Activated CD8-positive, alpha-beta memory T cell treated with anti-CD3 and anti-CD28 coated beads for 24 hours (primary cell): ENCODE measurements at places on chromosomes 6 and 20.

- DNase-seq: no peak
Observed at GRCh38 chr20:62522748-62523396, 47.1 kb upstream of the GATA5 start.

- DNase-seq: no peak
Observed at GRCh38 chr6:169239181-169239580, 14.5 kb downstream of the THBS2 start.

DNA sequence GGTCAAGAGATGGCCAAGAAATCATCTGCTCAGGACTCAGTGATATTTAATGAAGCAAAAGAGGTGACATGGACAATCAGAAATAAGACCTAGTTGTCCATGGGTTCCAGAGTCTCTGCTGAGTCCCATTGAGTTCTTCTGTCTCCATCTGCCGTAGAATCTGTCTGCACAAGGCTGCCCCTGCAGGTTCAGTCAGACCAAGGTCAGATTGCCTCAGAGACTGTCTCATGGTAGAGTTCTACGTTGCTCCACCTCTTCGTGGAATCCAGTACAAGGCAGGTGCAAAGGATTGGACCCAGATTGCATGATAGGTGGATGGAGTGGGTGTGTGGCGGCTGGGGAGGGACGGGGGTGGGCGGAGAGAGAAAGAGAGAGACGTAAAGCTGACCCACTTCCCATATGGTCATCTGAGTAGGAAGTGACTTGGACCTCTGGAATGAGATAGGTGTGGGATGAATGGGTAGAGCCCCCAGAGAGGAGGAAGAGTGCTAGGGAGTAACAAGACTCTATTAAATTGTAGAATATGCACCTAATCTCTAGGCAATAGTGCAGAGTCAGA lies 75.3 kb downstream of the SOBP start:
- no peak for DNase-seq

- no peak for DNase-seq
Observed at GRCh38 chr6:9025796-9026394, 590.5 kb upstream of the SLC35B3 start.

DNA sequence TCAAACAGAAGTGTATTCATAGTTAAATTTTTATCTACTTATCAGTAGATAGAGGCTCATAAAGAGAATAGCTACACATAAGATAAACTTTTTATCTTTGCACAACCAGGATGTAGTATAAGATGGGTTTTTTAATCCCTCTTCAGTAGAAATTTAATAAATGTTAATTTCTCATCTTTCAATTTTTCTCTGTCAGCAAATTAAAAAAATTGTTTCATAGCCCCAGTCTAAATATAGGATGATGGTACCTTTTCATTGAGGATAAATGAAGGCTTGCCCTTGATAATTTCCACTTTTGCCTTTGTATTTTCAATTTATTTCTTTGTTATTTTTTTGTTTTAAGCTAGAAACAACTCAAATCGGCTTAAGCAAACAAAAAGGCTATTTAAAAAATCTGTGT lies 251.2 kb upstream of the NOX3 start:
- DNase-seq: no peak

- DNase-seq: no peak
Observed at GRCh38 chr6:106056060-106056745, 29.9 kb upstream of the PRDM1 start.

DNA sequence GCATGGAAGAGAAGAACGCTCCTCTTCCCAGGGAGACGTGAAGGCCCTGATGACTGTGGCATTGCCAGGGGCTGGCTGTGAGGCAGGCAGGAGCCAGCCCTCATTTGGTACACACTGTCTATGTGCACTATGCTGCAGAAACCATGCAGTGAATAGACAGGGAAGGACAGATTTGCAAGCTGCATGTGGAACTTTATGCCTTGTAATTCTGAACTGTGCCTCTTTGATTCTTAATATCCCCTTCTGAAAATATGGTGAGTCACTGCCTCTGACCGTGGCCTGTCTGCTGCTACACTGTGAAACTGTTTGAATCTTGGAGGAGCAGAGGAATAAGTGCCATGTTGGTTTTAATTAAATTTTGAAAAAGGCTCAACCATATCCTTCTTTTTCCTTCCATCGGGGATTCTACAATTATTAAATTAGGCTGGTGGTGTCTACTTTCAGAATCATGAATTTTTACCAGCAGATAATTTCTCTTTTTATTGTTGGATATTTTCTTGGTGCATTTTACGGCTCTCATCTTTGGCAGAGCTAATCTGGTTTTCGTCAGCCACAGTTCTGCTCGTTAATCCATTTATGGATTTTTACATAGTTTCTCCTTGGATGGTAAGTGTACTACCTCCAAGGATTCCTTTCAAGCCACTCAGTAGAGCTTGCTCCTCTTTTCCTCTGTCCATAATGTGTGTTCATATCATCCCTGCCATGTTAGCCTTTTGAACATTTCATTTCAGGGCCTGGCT lies 301.0 kb upstream of the SLC35B3 start:
- DNase-seq: no peak

- DNase-seq: no peak
Observed at GRCh38 chr6:159089443-159089842, 44.7 kb upstream of the TAGAP start.

DNA sequence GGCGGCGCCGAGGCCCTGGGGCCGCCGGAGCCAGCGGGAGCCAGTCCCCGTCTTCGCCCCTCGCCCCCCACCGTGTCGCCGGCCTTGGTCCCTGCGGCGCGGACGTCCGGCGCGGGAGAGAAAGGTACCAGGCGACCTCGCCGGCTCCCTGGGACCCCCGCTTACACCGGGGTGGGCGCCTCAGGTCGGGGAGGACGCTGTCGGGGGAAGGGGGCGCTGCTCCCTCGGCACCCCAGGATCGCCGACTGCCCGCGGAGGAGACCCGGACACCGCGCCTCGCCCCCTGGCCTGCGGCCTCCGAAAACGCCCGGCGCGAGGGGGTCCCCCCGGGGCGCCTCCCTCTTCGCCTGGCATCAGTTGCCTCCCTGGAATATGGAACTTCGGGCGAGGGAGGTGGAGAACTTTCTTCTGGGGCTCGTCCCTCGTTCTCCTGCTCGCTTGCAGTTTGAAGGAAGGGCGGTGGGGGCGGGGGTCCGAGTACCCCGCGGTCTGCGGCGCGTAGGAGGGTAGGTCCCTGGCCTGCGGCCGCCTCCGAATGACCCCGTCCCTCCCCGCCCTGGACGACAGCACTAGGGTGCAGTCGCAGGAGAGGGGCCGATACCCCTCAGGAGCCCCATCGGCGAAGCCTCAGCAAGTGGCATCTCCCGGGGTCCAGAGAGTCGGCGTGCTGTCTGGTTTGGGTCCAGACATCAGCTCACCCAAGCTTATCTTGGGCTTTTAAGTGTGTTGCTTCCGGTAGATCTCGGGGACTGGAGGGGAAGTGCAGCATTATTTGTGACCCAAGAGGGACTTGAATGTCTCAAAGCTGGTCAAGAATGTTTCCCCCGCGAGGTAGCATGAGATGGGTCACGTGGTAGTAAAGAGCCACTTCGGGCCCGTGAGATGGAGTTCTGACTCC lies 549 bp downstream of the ANKRD6 start:
- DNase-seq: peak; percentile 75

- DNase-seq: no peak
Observed at GRCh38 chr20:61572789-61573188, 320.7 kb downstream of the CDH4 start.

DNA sequence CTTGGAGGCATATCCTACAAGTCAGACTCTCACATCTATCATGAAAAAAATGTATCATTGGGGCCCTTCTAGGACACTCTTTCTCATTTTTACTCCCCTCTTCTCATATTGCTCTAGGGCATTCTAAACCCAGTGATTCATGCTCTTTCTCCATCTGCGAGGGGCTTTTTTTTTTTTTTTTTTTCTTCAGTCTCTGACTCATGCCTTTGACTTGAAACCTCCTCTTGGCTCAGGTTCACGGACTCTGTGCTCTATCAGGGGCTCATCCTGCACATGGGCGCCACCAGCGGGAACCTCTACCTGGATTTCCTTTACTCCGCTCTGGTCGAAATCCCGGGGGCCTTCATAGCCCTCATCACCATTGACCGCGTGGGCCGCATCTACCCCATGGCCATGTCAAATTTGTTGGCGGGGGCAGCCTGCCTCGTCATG lies 17.8 kb downstream of the SLC22A1 start:
- no peak for DNase-seq

DNA sequence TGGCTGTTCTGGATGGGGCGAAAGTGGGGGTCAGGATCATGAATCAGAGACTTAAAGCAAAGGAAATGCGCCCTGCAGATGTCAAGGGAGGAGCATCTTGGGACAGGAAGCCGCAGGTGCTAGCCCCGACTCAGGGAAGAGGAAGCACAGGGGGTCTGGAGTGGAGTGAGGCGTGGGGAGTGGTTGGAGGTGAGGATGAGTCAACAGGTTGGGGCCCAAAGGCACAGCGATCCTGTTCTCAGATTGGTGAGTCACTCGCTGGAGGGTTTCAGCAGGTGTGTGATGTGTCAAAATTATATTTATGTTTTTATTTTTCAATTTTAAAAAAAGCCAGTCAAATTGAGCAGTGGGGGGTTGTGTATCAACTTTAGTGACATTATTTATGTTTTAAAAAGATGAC lies 19.0 kb downstream of the PACSIN1 start:
- peak; percentile 82 for DNase-seq

DNA sequence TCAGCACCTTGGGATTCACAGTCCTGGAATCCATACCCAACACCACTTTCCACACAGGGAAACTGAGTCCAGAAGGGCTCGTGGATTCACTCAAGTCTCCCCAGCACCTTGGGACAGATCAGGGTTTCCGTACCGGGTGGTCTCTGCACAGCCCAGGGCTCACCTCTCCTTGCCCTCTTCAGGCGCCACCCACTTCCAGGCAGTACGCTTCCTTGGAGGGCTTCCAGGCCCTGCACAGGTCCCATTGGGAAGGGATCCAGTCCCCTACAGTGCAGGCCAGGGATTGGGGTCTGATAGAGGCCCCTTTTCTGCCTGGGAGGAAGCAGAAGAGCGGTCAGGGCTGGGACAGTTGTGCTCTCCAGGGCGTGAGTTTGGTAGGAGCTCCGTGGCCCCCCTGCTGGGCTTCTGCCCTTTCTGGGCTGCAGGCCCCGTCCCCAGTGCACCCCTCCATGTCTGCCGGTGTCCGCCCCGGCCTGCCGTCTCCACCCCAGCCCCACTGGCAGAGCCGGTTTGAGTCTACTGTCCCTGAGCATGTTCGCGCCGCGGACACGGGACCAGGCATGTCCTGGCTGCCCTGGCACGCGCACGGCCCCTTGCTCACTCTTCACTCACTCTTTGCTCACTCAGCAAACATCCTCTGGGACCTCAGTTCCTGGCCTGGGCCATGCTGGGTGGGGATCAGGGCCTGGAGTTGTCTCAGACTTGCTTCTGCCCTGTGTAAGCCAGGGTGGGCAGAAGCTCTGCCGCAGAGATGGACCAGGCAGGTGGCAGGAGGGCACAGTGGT lies 12.6 kb downstream of the SRC start:
- no peak for DNase-seq

- DNase-seq: no peak
Observed at GRCh38 chr6:2450546-2450945, 205.1 kb upstream of the GMDS start.

DNA sequence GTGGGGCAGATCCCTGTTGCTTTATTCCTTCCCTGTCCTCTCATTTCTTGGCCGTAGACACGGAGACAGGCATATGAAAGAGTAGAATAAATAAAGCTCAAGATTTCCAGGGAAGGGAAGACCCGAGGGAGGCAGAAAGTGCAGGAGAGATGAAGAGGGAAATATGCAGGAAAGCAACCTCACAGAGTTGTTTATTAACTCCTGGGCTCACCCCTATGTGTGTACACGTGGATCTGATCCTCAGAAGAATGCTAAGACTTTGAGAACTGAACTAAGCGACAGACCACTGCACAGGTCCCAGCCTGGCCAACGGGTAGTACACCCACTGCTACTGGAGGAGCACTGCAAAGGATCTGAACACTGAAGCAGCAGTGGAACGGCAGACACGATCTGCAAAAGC lies 156.2 kb downstream of the KIF16B start:
- no peak for DNase-seq

- DNase-seq: no peak
Observed at GRCh38 chr6:142867988-142868812, 76.8 kb downstream of the HIVEP2 start.

DNA sequence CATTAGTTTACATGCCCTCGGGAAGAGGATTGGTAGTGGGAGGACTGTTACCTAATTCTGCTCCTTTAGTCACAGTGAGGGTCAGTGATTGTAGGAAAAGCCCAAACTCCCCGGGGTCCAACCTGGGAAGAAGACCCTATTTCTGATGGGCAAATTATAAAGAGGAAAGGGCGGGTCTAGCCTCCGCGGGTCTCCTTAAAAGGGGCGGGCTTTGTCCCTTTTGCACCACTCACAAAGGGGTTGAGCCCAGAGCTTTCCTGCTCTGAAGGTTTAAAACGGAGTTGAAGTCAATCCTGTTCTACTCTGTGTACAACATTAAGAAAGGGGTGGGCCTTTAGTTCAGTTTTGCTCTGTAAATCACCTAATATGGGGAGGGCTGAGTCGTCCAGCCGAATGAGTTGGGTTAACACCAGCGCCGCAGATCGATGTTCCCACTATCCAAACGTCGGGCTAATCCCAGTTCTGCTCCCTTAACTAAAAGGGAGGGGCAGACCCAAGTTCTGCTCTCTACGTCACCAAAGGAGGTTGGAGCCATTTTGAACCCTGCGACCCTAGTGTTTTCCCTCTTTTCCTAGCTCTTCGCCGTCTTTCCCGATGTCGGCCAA lies 920 bp upstream of the RNF5 start:
- DNase-seq: no peak

DNA sequence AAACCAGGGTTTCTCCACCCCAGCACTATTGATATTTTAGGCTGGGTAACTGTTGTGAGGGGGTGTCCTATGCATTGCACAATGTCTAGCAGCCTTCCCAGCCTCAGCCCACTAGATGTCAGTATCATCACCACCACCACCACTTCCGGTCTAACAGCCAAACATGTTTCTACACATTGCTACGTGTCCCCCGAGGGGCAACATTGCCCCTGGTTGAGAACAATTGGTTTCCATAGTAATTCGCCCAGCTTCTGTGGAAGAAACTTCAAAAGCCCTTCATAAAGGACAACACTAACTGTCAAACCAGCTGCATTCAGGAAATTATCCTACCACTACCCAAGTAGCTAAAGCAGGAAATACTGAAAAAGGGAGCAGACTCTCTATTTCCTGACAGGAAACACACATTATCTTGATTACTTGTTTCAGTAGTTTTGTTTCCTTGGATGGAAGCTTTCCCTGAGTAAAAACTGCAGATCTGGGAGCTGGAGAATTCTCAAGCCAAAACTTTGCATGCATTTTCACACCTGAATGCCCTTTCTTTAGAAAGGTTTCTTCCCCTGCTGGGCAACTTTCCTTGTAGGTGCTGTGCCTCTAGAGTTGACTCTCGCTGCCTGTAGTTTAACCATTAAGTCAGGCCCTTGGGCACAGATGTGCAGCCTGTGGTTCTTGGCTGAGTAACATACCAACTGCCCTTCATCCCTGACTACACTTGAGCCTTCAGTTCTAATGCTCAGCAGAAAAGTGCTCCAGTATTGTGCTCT lies 23.6 kb downstream of the PKHD1 start:
- peak; percentile 76 for DNase-seq

GRCh38 chr6:33620158-33620855 lies 815 bp upstream of the ITPR3 start:
- peak; percentile 74 for DNase-seq
